ENCODE measurements at places on chromosomes 6 and 20.

DNA sequence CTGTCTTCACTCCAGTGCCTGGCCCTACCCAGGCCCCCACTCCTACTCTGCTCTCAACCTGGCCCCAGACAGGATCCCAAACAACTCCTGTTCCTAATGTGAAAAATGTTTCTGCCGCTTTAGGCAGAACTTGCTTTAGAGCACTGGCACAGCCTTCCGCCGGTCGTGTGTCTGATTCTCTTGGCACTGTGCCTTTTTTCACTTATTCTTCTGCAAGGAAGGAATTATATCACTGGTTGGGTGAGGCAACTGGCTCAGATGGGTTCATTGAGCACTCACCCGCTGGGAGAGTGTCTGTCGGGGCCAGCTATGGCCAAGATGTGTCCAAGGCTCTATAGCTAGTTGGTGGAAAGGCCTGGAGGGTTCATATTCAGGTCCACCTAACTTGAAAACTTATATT is 33.6 kb upstream of the HLA-A start:
- DNase-seq, result no peak

- DNase-seq, result no peak
Observed at GRCh38 chr20:10074513-10074912, 39.7 kb downstream of the ANKEF1 start.

DNA sequence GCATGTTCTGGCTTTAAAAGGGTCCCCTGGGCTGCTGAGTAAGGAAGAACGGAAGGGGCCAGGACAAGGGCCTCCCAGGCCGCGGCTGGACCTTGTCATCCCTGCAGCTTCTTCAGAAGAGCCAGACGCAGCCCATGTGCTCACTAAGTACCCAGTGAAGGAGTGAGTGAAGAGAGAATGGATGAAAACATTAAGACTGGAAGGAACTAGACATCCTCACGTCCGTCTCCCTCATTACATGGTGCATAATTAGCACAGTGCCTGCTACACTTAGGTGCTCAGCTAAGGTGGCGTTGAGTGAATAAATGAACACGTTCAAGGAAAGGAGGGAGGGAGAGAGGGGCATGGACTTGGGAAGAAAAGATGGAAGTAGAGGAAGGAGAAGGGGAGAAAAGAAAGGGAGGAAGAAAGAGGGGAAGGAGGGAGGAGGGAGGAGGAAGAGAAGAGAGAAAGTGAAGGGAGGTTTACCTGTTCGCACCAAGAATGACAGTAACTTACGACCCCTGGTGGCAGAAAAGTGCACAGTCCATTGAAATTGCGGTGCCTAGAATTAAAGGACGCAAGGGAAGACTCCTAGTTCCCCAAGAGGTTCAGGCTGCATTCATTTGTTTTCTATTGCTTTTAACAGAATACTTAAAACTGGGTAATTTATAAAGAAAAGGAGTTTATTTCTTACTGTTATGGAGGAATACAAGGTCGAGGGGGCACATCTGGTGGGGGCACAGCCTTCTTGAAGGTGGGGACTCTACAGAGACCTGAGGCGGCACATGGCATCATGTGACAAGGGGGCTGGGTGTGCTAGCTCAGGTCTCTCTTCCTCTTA is 8.0 kb downstream of the TP53RK start:
- DNase-seq, result peak; percentile 63

- DNase-seq, result no peak
Observed at GRCh38 chr6:24721461-24722215, 2.7 kb upstream of the C6orf62 start.

GRCh38 chr6:66930559-66931290 is 1223.7 kb upstream of the EYS start:
- no peak for DNase-seq

DNA sequence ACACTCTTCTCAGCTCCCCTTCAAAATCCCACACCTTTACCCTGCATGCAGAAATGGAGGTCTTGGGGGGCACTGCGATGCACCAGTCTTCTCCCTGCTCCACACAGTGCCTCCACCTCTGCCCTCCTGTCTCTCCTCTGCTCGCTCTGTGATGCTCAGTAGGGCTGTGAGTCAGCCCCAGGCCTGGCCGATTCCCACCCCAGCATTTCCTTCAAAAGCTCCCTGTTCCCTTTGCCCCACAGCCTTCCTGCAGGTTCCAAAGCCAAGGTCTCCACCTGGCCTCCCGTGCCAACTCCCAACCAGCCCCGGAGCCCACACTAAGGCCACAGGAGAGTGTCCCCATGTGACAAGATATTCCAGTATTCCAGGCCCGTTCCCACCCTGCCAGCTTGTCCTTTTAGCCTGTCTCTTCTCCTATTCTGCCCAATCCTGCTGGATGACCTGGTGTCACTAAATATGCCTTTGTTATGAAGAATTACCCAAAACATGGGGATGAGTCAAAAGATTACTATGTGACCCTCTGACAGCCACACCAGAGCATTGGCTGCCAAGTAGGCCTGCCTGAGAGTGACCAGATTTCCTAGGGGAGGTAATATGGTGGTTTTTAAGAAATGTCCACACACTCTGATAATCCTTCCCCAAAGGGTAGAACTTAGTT is 118.9 kb upstream of the NXT1 start:
- DNase-seq, result no peak
